Hepatic stellate cell (primary cell): ENCODE measurements at places on chromosomes 12 and 14.

DNA sequence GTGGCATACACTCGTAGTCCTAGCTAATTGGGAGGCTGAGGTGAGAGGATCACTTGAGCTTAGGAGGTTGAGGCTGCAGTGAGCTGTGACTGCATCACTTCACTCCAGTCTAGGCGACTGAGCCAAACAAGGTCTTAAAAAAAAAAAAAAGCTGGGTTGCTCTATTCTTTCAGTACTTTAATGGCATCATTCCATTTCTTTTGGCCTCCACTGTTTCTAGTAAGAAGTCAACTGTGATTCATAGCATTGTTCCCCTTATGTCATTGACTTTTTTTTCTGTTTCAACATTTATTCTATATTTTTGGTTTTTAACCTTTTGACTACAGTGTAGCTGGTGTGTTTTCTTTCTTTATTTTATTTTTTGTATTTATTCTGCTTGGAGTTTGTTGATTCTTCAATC lies 16.7 kb upstream of the PRKCH start:
- no peak for DNase-seq

DNA sequence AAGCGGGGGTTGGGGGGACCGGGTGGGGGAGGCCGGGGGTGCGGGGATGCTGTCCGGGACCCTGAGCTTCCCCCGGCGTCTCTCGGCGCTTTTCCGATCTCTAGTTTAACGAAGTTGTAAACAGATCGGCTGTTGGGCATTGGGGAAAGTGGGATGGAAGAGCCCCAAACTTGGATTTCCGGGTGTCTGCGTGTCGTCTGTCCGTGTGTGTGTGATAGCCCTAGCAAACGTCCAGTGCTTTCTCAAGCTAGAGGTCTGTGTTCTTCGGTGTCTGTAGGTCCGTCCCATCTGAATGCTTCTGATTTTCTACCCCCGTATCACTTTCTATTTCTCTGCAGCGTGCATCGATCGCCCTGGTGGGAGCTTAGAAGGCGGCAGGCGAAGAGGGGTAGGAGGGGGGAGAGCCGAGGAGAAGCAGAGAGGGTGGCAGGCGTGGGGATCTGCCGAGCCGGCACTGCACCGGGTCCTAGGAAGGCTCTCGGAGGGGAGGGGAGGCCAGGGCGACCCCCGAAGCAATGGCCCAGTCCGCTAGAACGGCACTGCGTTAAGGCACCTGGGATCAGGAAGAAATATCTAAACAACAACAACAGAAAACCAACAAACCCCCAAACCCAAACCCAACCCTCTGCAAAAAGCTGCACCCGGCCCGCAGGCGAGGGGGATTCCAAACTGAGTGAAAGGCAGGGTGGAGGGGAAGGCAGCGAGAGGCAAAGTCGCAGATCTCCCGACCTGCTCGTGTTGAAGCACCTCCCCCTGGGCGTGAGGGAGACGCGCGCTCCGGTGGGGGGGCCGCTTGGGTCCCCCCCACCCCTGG lies 1.0 kb downstream of the KCNA1 start:
- no peak for DNase-seq

DNA sequence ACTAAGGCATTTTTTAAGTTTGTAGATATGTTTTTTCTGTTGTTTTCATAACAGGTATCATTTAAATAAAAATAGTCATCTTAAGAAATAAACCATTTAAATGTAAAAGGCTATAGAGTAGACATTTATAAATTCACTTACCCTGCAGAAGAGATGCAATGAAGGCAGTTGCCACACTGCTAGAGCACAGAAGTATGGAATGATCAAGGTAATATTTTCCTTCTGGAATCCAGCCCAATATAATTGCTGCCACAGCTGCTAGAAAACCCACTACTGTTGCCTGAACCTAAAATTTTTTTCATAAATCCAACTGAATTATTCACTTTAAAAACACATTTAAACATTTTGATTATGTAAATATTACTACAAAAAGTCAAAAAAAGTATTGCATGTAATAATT lies 69.2 kb downstream of the SLC41A2 start:
- no peak for DNase-seq

GRCh38 chr12:122023339-122024131 lies 1.9 kb downstream of the BCL7A start:
- peak; percentile 88 for DNase-seq

DNA sequence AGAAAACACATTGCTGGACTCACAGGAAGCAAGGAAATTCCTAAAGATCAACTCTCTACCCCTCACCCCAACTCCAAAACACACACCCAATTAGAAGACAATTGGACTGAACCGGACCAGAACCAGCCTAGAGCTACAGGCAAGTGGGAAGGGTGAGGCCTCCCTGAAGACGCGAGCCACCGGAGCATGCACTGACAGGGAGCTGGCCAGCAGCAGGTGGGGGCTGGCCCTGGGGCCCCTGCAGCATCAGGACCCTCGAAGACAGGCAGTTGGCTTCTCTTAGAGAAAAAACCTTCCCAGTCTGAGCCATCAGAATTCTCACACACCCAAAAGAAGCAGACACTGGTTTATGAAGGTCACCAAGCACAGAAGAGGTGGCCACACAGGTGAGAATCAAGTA lies 209.5 kb upstream of the DIO3 start:
- no peak for DNase-seq

GRCh38 chr14:90620568-90621077 lies 195.6 kb downstream of the TTC7B start:
- no peak for DNase-seq

DNA sequence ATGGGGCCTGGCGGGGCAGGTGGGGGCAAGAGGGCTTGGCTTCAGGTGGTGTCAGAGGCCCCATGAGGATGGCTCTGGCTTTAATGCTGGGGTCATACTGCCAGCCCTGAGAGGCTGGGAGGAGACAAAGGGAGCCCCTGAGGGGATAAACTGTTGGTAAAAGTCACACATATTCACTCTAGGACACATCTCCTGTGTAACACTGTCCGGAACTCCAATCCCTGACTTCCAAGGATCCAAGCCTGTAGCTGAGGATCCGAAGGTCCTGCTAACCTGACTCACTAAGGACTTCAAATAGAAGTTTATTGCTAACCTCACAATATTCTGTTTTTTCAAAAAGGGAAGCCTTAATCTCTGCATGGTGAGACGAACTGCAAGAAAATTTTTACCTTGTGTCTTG lies 39.2 kb upstream of the GPR68 start:
- DNase-seq = peak; percentile 35

DNA sequence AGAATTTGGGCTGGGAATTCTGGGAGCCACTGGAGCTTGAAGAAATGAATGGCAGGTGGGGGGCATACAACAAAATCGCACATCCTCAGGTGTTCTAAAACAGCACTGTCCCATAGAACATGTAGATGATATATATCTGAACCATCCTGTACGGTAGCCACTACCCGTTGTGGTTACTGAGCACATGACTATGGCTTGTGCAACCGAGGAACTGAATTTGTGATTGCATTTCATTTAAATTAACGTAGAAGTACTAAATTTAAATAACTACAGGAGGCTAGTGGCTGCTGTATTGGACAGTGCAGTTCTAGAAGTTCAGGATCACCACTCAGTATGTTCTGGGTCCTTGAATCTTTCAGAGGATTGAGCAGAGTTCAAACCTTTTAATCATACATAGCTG lies 172.4 kb downstream of the PHETA1 start:
- no peak for DNase-seq

- DNase-seq = no peak
These were observed 63.8 kb downstream of the MOK start for GRCh38 chr14:102241147-102241546.
